ENCODE measurements at places on chromosomes 16 and 17. TPM values are rescaled to one million over a fixed set of nuclear protein-coding genes. Genes with fewer than 3 reads are reported as not detected.

HOXB6 gene
- total RNA-seq, result not detected

KCNH4 gene
- total RNA-seq, result not detected

CES1 gene
- total RNA-seq, result not detected

LRRC37A gene
- 0.41 TPM for total RNA-seq
